ENCODE measurements at places on chromosomes 3 and 15. TPM values are rescaled to one million over a fixed set of nuclear protein-coding genes. Genes with fewer than 3 reads are reported as not detected.

DNA sequence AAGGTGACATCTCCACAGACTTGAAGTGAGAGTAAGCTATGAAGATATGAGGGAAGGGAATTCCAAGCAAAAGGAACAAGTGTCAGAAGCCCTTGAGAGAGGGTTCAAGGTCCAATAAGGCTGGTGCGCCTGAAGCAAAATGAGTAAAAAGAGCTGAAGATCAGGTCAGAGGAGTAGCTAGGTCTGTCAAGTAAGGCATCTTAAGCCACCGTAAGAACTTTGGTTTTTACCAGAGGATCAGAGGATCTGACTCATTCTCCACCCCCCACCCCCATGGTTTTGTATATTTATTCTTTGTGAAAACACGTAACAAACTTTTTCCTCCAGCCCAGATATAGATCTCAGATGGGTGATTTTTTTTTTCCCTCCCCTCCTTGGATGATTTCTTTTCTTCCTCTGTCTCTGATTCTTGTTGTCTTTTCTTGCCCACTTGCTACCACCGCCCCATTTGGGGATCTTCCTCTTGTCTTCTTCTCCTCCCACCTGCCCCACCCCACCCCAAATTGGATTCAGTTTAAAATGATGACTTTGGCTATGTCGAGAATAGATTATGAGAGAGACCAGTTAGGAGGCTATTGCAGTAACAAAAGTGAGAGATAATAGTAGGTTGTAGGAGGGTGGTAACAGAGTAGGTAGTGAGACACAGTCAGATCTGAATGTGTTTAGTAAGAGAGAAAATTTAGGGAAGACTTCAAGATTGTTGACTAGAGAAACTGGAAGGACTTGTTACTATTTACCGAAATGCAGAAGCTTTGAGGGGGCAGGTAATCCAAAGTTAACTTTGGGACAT lies 6.1 kb downstream of the TRMT10C start:
- DNase-seq: no peak

- DNase-seq: no peak
These were observed 268.4 kb upstream of the ATP11B start for GRCh38 chr3:182524711-182525401.

The MNS1 gene
- 0.84 TPM for total RNA-seq

The SEMA5B gene
- 0.96 TPM for total RNA-seq

GRCh38 chr3:31777092-31777491 lies 204.0 kb downstream of the OSBPL10 start:
- DNase-seq: no peak

Data from omental fat pad (tissue), 4 donors.